ENCODE measurements at places on chromosomes 1 and 21. TPM values are rescaled to one million over a fixed set of nuclear protein-coding genes. Genes with fewer than 3 reads are reported as not detected.

DNA sequence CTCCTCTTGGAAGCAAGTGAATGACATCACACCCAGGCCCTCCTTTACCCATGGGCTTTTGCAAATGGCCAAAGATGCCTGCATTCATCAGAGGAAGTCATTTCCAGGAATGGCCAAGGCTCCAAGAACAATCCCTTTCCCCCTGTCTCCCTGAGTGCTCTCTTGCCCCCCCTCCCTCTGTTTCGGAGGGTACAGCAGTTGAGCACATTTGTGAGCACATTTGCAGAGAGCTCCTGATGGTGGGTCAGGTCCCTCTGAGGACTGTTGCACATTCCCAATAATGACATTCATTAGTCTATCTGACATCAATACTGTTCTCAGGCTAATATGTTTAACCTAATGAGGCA lies 113.4 kb downstream of the MATN1 start:
- no peak for DNase-seq

GRCh38 chr1:71390518-71390917 lies 309.7 kb upstream of the ZRANB2 start:
- DNase-seq: no peak

GRCh38 chr1:186813420-186813819 lies 15.3 kb upstream of the PLA2G4A start:
- no peak for DNase-seq

GRCh38 chr21:42218836-42219605 lies at the start of gene ABCG1:
Gene ABCG1 (plus strand): TSS chr21:42219140. CDS start chr21:42219263, 123 bp downstream.
- peak; percentile 61 for DNase-seq

GRCh38 chr1:36463803-36464604 lies at the start of gene MRPS15:
Gene MRPS15 (minus strand): TSS chr1:36464384. CDS start chr1:36464275, 109 bp downstream.
- peak; percentile 97 for DNase-seq

DNA sequence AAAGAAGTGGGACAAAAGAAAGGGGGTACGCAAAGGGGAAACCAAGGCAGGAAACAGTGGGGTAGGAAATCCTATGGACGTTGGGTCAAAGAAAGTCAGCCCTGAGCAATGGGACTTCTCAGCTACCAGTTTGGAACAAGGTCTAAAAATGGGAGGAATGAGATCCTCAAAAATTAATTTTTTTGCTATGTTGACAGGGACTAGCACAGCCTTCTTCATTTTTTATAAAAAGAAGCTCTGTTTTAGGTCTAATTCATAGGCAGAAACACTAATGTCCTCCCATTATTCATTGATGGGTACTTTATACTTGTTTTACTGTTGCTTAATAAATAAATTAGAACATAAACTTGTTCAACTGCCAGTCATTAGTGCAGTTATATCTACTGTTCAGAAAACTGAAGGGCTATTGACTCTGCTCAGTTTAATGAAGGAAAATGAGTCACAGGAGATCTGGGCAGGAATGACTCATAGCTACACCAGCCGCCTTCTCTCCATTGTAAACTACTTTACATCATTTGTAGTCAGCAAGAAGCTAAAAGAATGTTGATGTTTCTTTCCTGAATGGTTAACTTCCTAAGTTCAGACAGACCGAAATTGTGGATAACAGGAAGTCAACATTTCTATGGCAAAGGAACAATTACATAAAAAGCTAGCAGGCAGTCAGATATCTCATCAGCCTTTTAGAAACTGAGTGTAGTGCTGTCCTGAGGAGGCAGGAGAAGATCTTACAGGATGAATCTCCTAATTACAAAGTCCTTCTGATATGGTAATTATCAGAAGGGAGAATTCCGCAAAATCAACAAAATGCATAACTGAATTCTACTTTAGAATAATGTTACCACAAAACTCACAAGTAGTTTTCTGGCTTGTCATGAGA lies 356.4 kb upstream of the PKN2 start:
- DNase-seq: no peak

- no peak for DNase-seq
Observed at GRCh38 chr21:45636951-45637646, 6.4 kb upstream of the PCBP3 start.

DNA sequence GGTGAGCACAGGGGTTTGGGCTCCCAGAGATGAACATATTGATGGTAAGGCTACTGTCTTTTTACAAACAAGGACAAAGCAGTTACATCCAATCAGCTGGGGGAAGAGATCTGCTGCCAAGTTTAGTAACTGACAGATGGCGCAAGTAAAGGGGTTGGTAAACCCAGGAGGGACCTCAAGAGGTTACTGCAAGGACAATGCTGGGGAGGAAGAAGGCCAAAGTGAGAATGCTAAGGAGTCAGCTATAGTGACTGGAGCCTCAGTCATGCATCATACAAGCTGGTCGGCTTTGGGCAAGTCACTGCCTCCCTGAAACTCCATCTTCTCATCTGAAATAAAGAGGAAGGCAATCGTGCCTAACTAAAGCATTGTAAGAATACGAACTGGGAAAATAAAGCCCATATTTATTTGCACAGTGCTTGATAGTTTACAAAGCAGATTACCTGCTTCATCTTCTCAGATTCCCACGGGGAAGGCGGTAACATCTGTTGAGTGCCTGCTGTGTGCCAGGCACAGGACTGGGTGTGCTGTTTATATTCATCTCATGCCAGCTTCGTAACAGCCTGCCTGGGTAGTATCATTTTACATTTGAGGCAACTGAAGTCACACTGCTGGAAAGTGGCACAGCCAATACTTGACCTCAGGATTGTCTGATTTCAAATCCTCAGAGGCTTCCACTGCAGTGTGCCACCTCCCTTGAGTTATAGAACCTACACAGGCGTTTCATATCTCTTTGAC lies 114.8 kb downstream of the BEND5 start:
- no peak for DNase-seq

- DNase-seq: no peak
Observed at GRCh38 chr1:204947338-204947737, 76.7 kb downstream of the NFASC start.

GRCh38 chr1:180458807-180459206 lies 43.6 kb downstream of the ACBD6 start:
- DNase-seq: no peak

DNA sequence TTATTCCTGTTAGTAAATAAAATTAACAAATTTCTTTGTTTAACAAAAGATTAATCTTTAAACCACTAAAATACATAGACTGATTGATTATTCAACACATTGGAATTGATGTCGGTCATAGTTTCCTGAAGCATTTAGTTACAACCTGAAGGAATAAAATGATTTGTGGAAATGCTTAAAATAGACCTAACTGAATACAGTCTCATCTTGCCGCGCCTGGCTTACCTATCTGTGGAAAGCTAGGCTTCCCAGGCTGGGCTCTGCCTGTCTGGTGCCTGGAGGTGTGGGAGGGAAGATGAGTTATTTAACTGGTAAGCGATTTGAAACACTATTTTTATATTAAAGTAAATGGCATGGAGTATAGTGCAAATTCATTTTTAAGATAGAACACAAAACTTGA lies 10.2 kb downstream of the RHOU start:
- DNase-seq: no peak

GRCh38 chr1:83942914-83943313 lies 56.0 kb downstream of the TTLL7 start:
- DNase-seq: no peak

- no peak for DNase-seq
Observed at GRCh38 chr1:172719694-172720138, 60.8 kb downstream of the FASLG start.

GRCh38 chr21:29245104-29245643 lies 53.5 kb upstream of the BACH1 start:
- DNase-seq: no peak

DNA sequence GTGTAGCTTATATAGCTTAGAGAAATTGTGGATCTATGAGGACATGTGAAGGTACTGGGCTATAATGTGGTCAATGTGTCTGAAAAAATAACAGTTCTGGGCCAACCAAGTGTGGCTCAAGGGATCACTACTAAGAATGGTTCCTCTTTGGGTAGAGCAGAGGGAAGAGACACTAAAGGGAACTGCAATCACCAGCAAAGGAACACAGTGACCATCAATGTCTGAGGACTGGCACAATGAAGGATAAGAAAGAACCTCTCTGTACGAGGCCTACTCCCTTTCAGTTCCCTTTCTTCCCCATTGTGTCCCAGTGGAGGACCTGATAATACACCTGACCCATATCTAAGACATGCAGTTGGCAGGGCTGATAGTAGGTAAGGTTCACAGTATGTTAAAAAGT lies 89.9 kb upstream of the JAK1 start:
- DNase-seq: no peak

- no peak for DNase-seq
Observed at GRCh38 chr1:91091812-91092211, 70.0 kb upstream of the ZNF644 start.

DNA sequence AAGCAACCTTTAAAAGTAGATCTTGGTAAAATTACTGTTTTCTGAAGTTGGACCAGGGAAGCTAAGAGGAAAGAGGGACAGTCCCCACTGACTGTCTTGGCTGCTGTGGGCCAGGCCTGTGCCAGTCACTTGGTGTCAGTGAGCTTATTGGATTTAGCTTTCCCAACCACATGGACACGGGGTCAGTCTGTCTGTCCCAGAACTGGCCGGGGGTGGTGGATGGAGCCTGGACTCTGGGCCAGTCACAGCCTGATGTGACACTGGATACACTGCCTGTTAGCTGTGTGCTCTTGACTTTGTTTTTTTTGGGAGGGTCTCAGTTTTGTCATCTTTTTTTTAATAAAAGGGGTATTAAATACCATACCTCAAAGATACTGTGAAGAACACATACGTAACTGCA lies 96.7 kb downstream of the GALNT2 start:
- peak; percentile 93 for DNase-seq

GRCh38 chr1:37661401-37661800 lies 26.7 kb upstream of the RSPO1 start:
- DNase-seq: no peak

GRCh38 chr1:165539306-165539705 lies 4.5 kb upstream of the LRRC52 start:
- no peak for DNase-seq

DNA sequence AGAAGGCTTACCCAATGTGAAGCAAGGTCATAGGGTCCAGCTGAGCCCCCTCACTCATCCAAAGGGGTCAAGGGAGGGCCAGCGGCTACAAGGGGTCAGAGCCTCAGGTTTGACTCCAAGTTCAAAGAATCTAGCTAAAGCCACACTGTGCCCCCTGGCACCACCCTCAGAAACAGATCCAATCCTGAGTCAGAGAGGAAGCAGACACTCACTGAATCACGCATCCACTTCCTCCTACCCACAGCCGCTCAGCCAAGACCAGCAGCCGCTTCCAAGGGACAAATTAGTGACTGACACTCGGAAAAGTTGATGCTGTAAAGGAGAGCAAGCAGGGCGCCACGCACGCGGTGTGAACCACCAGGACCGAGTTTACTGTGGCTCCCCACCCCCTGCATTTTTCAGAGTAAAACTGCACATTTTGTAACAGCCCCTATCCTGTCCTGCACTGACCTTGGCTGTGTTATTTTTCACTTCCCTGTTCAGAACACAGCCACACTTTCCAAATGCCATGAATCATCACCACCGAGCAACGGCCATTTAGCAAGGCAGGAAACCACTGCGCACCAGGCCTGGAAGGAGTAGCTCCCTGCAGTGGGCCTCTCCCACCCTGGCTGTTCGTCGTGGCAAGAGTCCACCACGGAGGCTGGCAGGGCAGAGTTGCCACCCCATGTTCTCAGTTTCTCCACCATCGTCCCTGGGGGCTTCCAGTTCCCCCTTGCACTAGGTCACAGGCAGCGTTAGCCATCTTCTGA lies 147.8 kb downstream of the TOMM20 start:
- DNase-seq: peak; percentile 61

DNA sequence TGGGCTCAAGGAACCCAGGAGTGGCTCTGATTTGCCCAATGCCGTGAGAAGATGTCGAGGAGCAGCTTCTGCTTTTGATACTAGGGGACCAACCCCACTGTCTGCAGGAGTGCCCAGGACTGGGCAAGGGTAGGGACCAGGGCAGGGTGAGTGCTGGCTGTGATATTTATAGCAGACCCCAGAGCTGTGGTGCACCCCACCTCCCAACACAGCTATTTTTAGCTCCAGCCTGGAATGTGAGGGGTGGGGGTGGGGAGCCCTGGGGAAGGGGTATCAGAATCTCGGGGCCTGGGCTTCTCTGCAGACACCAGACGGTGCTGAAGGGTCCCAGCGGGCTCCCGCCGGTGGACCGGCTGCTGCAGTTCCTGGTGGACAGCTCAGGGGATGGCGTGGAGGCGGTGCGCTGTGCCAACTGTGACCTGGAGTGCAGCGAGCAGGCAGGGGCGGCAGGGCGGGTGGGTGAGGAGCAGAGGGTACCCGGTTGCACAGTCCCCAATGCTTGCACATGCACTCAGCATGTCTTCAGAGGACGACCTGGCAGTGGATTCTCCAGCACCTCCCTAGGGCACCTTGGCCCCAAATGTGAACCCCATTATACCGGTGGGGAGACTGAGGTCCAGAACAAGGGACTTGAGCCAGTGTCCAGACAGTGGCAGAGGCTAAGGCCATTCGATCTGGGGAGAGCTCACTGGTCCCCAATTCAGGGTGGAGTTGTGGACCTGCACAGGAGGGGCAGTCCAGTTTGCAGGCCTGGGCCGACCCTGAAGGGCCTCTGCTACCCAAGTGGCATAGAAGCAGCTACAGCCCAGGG lies 1.4 kb downstream of the RNF207 start:
- DNase-seq: no peak

FABP3 gene
- total RNA-seq: 3.0 TPM

IL22RA1 gene
- 2.9 TPM for total RNA-seq

KCNA3 gene
- 0.43 TPM for total RNA-seq

OR2L5 gene
- not detected for total RNA-seq

VWA5B1 gene
- not detected for total RNA-seq

PRAMEF27 gene
- not detected for total RNA-seq

FCRL4 gene
- total RNA-seq: not detected

FHAD1 gene
- not detected for total RNA-seq

ENAH gene
- total RNA-seq: 21.3 TPM

CRP gene
- 3,370 TPM for total RNA-seq

TFF2 gene
- 0.25 TPM for total RNA-seq

CD247 gene
- 0.65 TPM for total RNA-seq
